ENCODE measurements at places on chromosomes 12 and 14.
A peak's percentile ranks its signal among the peaks of the same experiment; 100 is the strongest.

DNA sequence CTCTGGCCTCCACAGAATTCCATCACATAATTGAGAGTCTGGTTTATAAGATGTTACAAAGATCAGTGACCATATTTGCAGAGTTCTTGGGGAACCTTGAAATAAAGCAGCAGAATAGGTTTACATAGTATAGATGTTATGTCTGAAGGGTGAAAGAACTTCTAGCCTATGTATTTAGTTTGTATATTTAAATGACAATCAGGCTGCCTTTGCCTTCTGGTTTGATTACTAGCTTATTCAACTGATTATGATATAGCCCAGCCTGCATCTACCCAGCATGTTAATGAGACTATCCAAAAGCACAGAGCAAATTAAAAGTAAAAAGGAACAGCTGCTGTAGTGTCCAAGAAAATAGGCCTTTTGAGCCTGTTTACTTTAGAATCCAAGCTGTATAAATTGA is 85.3 kb downstream of the APAF1 start:
- no peak for DNase-seq

DNA sequence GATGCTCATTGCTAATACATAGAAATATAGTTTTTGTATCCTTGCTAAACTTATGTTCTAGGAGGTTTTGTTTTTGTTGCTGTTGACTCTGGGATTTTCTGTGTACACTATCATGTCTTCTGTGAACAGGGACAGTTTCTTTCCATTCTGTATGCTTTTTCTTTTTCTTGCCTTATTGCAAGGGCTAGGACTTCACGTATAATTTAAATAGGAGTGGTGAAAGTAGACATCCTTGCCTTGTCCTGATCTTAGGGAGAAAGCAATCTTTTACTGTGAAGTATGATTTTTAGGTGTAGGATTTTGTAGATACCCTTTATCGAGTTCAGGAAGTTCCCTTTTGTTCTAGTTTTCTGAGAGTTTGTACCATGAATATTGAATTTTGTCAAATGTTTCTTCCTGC is 1.5 kb upstream of the EIF2B2 start:
- DNase-seq, result no peak

DNA sequence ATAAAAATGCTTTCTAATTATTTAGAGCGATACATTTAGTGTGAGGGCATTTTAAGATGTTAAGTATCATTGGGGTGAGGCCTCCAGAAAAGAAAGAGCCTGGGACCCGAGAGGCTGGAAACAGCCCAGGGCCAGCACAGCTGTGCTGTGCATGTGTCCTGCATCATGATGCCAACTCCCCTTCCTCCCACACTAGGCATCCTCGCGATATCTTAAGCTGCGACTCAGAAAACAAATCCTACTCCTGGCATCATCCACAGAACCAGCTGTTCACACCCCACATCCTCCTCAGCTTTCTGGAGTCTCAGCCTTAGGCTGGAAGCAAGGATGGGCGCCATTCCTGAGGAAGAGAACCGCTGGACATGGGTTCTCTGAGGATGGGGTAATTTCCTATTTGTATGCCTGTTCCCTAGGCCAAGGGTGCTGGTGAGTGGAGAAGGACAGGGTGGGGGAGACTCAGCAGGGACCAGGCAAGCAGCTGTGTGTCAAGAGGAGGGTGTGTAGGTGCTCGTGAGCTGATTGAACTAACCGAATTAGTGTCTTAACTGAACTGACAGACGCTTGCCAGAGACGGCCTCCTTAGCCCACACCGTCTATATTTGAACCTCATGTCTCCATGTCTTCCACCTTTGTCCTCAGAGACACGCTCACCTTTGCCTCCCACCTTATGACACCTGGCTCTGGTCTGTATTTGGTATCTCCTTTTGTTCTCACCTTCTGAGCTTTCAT is 15.6 kb upstream of the MCRS1 start:
- DNase-seq, result no peak

DNA sequence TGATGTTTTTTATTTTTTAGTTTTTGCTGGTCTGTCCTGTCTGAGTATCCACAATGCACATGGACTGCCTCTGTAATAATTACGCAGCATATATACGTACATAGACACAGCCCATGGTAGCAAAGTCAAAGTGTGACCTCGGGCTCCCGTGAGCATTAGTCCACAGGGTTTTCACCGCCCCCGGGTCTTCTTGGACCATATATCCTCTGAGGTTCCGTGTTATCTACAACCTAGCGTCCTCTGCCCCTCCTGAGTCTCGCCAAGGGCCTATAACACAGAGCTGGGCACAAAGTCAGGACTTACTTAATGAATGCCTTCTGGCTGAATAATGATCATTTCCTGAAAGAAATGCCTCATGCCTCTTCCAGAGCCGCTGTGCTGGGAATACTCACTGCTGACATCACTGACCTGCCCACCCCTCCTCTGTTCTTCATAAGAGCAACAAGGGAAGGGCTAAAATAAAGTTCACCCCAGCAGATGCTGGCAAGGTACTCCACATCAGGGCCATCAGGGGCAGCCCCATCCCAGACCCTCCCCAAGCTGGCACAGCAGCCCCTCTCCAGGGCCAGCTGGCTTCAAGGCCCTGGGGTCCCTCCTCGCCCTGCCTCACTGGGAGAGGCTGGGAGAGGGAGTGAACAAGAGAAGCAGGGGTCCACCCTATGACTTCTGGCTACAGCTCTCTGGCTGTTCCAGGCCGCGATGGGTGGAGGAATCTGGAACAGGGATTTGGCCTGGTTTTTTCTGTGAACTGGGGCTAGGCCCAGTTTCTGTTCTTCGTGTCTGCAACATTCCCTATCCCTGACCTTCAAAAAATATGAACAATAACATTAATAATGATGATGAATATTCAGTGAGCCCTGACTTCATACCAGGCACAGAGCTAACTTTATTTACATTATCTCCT is 7.9 kb downstream of the HDAC7 start:
- peak; percentile 58 for DNase-seq

- DNase-seq, result peak; percentile 9
These were observed 12.4 kb downstream of the MGST1 start for GRCh38 chr12:16359512-16360491.

GRCh38 chr14:46999661-47000060 is 348.1 kb upstream of the RPL10L start:
- DNase-seq, result no peak

DNA sequence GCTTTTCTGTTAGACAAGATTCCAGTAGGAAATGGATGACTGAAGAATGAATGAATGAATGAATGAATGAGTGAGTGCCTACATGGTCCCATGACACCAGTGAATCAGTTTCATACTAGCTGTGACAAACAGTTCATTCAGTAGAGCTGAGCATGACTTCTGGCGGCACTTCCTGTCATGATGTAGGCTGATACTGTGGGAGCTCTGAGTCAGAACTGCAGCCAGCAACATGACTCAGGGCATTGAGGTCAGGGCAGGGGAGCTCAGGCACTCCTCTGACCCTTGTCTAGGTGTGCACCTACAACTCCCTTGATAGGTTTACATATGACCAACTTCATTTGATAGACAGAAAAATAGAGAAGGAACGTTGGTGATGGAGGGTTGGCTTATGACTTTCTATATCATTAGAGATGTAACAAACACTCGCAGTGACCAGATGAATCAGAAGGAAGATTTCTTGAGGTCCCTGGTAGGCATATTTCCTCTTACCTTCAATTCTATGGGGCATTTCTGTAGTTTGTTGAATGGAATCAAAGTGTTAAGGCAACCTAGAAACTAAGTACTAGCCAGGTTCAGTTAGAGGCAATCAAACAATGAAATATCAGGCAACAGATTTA is 139.3 kb upstream of the ARHGAP5 start:
- DNase-seq, result peak; percentile 11

DNA sequence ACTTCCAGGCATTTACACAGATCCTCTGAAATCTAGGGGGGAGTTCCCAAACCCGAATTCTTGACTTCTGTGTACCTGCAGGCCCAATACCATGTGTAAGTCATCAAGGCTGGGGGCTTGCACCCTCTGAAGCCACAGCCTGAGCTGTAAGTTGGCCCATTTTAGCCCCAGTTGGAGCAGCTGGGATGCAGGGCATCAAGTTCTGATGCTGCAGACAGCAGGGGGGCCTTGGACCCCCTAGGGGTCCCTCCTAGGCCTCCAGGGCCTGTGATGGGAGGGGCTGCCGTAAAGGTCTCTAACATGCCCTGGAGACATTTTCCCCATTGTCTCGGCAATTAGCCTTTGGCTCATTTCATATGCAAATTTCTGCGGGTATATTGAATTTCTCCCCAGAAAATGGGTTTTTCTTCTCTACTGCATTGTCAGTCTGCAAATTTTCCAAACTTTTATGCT is 59.5 kb downstream of the LRIG3 start:
- no peak for DNase-seq

GRCh38 chr14:68779761-68780323 is 13.0 kb downstream of the ZFP36L1 start:
- DNase-seq, result no peak

GRCh38 chr12:9707864-9708808 is 24.8 kb downstream of the CLECL1 start:
- peak; percentile 77 for DNase-seq

- DNase-seq, result no peak
These were observed 508.2 kb upstream of the ATP2B1 start for GRCh38 chr12:90216815-90217214.

- no peak for DNase-seq
These were observed 131.1 kb upstream of the VRK1 start for GRCh38 chr14:96666088-96666487.

DNA sequence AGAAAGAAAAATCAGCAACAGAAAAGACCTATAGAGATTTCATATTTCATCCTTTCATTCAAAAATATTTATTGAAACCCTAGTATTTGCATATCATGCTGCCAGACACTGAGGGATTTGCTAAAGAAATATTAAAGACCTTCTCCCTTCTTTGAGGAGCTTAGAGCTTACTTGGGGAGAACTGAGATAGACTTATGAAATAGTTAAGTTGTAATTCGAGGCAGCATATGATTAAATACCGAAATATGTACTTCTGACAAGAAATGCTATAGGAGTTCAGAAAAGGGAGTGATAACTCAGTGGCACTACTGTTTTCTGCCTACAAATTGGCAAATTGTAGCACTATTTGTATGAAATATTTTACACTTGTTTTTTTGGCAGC is 59.1 kb downstream of the PLXNC1 start:
- no peak for DNase-seq

DNA sequence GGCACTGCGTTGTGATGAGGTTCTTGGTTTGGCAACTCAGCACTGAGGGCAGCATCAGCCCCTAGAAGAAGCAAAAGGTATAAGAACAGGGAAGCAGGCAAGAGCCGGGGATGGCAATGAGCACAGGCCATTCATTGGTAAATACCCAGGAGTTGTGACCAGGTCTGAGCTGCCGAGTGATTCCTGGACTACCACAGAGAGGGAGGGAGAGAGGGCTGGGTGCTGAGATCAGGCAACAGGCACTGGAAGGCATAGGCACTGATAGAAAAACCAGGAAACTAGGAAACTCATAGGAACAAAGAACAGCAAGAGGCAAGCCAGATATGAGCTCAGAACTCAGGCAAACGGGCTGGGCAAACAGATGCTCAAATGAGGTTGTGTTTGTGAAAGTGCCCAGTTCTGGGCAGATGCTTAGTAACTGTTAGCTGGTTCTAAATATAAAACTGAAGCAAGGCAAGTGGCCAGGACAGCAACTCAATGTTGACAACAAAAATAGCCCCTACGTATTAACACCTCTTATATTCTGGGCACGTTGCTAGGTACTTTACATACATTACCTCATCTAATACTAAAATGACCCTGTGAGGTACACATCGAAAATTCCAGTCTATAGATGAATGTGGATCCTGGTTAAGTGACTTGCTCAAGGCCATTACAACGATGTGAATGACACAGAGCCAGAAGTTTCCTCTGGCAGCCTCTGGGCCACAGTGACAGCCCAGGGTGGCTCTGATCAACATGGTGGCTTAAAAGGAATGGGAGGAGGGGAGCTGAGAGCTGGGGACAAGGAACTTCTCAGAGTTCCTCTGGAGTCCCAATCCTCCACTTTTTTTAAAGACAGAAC is 121.1 kb downstream of the PRMT8 start:
- no peak for DNase-seq

GRCh38 chr14:92464716-92465115 is 48.9 kb upstream of the RIN3 start:
- no peak for DNase-seq

DNA sequence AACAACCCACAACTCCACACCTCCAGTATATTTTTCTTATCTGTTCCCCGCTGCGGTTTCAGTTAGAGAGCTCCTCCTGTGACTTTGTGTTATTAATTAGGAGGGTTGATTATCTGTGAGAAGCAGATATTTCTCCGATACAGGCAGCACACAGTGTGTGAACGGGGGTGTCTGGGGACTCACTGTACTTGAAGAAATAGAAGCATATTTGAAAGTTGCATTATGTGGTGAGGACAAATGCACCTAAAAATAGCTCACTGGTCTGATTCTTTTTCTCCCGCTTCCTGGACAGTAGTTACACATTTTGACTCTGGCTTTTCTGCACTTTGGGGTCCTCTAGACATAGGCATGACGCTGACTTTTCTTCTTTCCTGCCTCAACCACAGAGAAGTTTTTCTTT is 277.7 kb downstream of the VRK1 start:
- no peak for DNase-seq

DNA sequence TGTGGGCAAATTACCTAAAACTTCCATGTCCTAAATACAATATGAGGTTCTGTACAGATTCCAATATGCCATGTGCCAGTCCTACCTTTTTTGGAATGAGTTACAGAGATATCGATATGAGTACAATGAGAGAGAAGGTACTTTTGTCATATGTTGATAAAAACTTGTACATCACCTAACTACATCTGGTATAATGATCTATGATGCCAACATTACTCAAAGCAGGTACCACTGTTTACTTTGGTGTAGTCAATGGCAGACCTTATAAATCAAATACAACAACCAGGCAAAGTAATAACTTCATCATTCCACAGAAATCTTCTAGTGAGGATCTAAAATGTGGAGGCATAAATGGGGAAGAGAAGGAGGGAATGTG is 12.7 kb downstream of the TEP1 start:
- DNase-seq, result no peak

DNA sequence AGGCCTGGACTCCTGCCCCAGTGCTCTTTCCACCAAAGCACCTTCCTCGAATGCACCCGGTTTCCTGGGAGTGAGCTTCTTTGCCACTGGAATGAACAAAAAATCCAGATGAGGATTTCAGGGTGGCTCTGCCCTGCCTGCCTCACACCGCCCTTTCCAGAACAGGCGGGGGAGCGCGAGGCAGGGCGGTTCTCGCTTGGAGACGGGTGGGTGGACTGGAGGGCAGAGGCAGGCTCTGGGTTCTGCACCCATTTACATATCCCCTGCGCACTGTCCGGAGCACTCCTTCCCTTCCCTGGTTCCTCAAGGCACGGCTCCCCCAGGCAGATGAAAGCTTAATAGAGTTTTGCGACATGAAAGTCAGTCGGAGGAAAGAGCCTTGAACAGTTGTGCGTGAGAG is 69.7 kb upstream of the DLK1 start:
- no peak for DNase-seq

- DNase-seq, result no peak
These were observed 22.2 kb downstream of the TMEM30B start for GRCh38 chr14:61258985-61259384.

DNA sequence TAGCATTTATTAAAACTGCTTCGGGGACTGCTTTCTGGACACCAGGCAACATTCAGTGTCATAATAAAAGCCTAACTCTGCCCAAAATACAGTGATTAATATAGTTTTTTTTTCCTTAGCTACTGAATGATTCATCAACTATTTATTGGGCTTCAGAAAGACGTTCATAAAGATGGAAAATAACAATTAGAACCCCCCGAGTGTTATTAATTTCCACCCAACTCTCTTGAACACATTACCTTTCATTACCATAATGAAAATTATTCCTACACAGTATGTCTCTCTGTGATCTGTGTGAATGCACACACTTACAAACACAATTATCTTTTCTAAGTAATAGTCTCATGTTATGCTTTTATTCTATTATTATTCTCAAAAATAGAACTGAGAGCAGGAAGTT is 473.0 kb downstream of the ADAMTS20 start:
- DNase-seq, result no peak
